SJSA1 (cell line): ENCODE measurements at places on chromosomes 12 and 14.

DNA sequence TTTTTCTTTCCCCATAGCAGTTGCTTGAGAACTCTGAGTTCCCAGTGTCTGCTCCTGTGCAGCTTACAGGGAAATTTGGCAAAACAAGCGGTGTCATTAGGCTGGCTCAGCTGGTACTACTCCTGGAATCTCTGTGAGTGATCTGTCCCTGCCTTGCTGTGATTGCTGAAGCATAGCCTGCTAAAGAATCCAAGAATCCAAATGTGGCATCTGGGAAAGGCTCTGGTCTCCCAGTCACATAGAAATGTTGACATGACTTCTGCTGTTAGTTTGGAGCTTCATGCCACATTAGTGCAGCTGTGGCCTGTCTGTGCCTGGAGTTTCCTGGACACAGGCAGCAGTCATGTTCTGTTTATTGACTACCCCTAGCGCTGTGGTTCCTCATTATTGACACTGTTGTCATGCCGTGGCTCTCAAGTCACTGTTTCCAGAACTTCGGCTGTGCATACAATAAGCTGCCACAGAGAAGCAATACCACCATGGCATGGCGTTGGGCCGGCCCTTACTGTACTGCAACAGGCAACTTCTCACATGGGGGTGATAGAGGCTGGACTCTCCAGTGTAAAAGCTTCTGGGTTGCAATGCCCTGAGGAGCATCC lies 166.8 kb downstream of the MYRFL start:
- no peak for DNase-seq

- no peak for DNase-seq
Observed at GRCh38 chr14:104293851-104294627, 155.7 kb downstream of the KIF26A start.

- peak; percentile 39 for DNase-seq
Observed at GRCh38 chr14:56585461-56586084, 6.0 kb downstream of the TMEM260 start.

DNA sequence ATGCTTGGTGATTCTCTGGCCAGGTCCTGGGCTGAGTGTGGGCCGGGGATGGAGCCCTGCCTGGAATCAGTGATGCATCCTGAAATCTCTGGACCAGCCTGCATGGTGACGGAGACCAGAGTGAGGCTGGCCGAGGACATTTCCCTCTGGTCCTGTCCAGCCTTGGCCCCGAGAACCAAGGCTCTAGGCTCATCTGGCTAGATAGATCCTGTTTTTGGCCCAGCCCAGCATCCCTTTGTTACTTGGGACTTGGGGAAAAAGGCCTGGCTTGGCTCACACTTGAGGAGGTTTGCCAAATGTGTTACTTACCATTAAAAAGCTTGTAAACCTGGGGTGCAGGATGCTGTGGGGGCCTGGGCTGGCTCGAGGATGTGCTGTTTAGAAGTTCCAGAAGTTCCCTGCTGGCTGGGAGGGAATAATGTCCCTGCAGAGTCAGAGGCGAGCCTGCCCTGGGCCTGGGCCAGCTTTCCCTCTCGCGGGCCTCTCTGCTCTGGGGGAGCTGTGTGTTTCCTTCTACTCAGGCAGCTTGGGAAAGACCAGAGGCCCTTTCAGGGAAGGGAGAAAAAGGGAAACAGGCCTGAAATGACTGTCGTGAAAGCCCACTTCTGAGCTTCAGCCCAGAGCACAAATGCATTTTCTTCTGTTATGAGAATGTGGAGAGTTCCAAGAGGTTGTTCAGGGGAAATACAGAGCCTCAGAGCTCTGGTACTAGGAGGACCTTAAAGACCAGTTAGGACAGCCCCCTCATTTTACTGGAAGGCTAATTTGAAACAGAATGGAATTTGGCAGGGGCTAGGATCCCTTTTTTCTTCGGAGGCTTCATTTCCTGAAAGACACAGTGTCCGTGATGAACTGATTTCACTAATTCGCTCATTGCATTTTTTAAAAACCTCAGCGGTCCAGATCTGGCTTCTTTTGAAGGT lies 47.2 kb upstream of the CTDSP2 start:
- DNase-seq = no peak

- no peak for DNase-seq
Observed at GRCh38 chr12:12682284-12682683, 13.7 kb downstream of the GPR19 start.

- DNase-seq = no peak
Observed at GRCh38 chr14:104215706-104216334, 77.4 kb downstream of the KIF26A start.

DNA sequence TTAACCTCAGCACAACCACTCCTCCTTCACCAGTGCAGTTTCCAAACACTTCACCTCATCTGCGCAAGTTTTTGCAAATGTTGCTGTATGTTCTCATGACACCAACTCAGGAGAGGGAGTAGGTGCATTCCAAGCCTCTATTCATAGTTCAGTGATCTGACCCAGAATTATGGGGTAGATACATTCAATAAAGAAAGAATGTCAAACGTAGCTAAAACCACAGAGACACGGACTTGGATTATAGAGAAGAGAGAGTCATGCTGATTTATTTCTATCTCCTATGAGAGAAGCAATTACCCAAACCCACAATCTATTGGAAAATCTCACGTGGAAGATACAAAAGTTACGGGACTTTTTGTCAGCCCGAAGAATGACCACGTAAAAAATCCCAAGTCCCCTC lies 1006.0 kb upstream of the TMEM132C start:
- no peak for DNase-seq

DNA sequence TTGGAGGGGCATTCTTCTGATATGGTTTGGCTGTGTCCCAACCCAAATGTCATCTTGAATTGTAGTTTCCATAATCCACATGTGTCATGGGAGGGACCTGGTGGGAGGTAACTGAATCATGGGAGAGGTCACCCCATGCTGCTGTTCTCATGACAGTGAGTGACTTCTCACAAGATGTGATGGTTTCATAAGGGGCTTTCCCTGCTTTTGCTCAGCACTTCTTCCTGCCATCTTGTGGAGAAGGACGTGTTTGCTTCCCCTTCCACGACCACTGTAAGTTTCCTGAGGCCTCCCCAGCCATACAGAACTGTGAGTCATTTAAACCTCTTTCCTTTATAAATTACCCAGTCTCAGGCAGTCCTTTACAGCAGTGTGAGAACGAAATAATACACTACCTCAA lies 382.4 kb downstream of the VRK1 start:
- no peak for DNase-seq

GRCh38 chr12:106288101-106288493 lies 14.4 kb upstream of the TCP11L2 start:
- no peak for DNase-seq

DNA sequence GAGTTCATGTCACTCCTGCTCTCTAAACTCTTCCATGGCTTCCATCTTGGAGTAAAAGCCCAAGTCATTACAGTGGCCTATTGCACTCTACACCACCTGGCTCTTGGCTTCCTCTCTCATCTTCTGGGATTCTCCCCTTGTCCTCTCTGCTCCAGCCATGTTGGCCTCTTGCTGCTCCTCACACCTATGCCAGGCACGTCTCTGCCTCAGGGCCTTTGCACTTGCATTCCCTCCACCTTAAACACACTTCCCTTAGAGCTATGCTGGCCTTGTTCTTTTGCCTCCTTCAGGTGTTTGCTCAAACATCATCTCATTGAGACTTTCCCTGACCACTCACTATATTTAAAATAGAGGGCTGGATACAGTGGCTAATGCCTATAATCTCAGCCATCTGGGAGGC lies 23.3 kb upstream of the RPH3A start:
- DNase-seq = no peak

GRCh38 chr14:23153851-23154796 lies 29.3 kb downstream of the SLC7A8 start:
- DNase-seq = no peak

- no peak for DNase-seq
Observed at GRCh38 chr12:104063712-104064030, 660 bp upstream of the HCFC2 start.

- DNase-seq = no peak
Observed at GRCh38 chr12:2693980-2694610, 100.7 kb upstream of the FKBP4 start.

GRCh38 chr14:29911810-29912209 lies 15.8 kb downstream of the PRKD1 start:
- DNase-seq = no peak

DNA sequence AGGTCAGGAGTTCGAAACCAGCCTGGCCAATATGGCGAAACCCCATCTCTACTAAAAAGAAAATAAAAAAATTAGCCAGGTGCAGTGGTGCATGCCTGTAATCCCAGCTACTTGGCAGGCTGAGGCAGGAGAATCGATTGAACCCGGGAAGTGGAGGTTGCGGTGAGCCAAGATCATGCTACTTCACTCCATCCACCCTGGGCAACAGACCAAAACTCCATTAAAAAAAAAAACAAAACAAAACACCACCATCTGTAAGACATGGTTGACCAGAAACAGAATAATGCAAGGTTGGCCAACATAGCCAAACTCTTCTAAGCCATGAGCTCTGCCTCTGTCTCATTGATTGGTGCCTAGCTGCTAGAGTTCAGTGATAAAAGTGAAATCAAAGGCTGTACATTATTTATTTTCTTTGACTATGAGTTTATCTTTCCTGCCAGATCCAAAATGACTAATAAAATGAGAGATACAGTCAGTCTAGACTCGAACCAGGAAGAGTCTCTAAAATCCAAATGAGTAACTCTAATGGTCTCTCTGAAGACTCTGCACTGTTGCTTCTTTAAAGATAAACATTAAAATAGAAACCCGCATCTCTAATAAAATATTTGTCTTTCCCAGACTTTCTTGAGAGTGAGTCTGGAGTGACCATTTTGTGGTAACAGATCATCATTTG lies 404.7 kb downstream of the DAD1 start:
- peak; percentile 19 for DNase-seq

DNA sequence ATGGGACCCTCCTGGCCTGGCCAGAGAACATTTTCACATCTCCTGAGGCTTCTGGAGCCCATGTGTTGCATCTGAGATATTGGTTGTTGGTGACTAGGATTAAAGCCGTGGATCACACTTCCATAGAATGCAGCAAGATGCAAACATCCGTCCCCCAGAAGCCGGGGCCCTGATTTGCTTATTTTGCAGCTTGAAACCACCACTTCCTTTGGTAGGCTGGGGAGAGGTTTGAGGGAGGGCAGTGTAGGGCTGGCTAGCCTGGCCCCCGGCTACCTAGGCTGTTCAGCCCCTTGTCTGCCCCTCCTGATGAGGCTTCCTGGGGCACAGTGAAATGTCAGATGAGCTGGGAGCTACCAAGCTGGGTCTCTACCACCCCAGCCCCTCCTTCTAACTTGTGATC lies 209.7 kb upstream of the PWP1 start:
- DNase-seq = no peak

DNA sequence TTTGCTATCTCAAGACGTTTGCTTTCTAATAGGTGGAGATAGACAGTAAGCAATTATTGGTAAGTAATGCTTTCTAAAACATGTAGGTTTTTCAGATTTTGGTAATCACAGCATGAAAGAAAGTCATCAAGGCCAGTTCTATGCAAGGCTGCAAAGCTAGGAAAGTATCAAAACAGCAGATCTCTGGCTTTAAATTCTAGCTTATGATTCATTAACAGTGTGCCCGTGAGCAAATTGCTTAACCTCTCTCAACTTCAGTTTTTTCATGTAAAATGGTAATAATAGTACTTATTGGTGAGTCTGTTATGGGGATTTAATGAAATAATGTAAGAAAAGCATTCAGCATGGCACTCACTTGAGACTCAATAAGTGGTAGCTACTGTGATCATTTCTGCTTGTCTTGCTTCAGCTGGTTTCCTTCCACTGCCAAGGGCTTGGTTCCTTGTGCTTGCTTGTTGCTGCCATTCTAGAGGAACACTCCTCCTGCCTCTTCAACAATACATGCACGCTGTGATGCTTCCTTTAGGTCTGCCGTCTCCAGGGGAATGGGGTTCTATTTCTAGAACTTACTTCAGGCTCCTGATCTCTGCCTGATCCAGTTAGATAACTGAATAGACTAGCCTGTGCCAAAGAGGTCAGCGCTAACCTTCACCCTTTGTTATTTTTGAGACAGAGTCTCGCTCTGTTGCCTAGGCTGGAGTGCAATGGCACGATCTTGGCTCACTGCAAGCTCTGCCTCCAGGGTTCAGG lies 88.4 kb downstream of the CAND1 start:
- DNase-seq = peak; percentile 7

- DNase-seq = no peak
Observed at GRCh38 chr12:12439636-12440035, 82.8 kb downstream of the BORCS5 start.

DNA sequence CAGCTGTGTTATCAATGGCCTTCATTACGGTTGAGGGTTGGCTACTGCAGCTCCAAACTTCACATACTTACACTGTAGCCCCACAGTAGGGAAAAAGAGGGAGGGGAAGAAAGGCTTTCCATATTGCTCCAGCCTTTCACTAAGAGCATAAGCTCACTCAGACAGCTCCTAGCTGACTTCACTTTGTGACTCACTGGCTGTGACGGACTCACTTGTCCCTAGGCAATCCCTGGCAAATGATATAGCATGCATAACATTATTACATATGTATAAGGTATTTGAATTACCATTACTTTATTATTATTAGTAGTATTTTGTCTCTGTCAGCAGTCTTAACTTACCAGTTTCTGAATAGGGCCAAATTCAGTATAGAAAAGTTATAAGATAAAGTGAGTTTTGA lies 350.7 kb downstream of the RMST start:
- DNase-seq = no peak

DNA sequence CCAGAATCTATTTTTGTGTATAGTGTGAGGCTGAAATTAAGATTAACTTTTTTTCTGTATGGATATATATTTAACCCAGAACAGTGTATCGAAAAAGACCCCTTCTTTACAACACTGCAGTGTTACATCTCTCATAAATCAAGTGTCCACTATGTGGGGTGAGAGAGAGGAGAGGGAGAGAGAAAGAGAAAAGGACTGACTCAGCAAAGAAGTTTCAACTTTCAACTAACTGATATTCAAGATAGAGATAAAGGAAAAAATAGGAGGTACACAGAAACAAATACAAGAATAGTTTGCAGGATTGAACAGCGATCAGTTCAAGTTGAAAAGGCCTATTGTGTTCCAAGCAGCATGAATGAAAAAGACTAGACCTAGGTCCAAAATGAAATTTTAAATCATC lies 126.7 kb upstream of the NEDD1 start:
- DNase-seq = no peak

GRCh38 chr12:128088926-128089325 lies 178.0 kb upstream of the TMEM132C start:
- DNase-seq = no peak

- DNase-seq = peak; percentile 53
Observed at GRCh38 chr12:52037248-52037861, 13.9 kb upstream of the NR4A1 start.

- DNase-seq = no peak
Observed at GRCh38 chr12:2460051-2460670, 334.6 kb upstream of the FKBP4 start.

GRCh38 chr12:9848899-9849298 lies 20.3 kb downstream of the CLEC2B start:
- no peak for DNase-seq

GRCh38 chr12:54442961-54443360 lies 23.9 kb upstream of the ITGA5 start:
- DNase-seq = no peak

DNA sequence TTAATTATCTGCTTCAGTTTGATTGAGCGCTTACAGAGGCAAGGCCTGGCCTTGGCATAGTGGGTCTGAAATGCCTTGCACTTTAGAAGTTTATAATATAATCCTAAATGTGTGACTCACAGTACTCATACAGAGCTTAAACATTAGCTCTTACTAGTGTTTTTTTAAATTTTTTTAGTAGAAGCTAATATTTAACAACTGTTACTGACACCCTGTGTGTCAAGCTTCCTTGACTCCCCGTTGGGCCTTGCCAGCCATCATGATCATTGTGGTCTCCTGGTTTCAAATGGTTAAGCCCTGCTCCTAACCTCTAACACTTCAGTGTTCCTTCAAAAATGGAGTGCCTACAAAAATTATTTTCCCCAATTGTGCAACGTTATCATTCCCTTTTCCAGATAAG lies 126.9 kb downstream of the GALC start:
- DNase-seq = no peak
